Midbrain (tissue), 1 donor: ENCODE measurements at places on chromosomes 1 and 21.
A peak's percentile ranks its signal among the peaks of the same experiment; 100 is the strongest.

- DNase-seq = no peak
Observed at GRCh38 chr1:235275223-235275622, 52.8 kb downstream of the ARID4B start.

DNA sequence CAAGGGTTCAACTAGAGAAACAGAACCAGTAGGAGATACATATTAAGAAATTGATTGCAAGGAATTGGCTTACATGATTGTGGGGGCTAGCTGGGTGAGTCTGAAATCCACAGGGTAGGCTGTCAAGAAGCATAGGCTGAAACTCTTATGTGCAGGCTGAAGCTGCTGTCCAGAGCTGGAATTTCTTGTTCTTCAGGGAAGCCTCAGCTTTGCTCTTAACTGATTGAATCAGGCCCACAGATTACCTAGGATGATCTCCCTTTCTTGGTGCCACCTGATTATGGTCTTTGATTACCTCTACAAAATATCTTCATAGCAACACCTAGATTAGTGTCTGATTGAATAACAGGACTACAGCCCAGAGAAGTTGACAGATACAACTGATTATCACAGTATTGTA, 22.5 kb upstream of the FRRS1 start:
- DNase-seq = no peak

GRCh38 chr1:25728301-25728935, 71.6 kb upstream of the SELENON start:
- DNase-seq = no peak

DNA sequence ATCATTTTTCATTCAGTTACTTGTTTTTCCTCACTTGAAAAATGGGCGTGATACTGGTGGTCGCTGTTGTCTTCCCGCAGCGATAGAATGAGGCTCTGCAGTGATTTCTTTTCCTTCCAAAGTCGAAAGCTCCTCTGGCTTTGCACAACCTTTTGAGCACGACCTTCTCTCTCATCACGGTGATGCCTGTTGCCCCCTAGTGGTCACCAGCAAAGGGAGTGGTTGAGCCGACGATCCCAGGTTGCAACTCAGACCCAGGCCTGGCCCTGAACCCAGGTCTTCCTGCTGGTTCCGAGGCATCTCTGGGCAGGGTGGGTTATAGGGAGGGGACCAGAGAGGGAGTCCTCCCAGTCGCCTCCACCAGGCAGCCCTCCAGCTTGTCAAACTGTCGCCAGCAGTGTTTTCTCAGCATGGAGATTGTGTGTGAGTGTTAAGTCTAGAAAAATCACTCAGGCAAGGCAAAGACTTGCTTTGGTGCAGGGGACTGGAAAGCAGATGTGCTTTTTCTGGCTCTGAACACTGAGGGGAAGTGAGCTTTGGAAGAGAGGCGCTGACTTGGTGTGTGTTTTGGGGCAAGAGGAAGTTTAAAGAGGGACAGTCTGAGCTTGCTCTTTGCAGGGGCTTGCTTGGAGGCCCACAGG, 285.3 kb downstream of the CAMTA1 start:
- DNase-seq = peak; percentile 60

GRCh38 chr1:111591937-111592336, 27.7 kb upstream of the RAP1A start:
- no peak for DNase-seq

DNA sequence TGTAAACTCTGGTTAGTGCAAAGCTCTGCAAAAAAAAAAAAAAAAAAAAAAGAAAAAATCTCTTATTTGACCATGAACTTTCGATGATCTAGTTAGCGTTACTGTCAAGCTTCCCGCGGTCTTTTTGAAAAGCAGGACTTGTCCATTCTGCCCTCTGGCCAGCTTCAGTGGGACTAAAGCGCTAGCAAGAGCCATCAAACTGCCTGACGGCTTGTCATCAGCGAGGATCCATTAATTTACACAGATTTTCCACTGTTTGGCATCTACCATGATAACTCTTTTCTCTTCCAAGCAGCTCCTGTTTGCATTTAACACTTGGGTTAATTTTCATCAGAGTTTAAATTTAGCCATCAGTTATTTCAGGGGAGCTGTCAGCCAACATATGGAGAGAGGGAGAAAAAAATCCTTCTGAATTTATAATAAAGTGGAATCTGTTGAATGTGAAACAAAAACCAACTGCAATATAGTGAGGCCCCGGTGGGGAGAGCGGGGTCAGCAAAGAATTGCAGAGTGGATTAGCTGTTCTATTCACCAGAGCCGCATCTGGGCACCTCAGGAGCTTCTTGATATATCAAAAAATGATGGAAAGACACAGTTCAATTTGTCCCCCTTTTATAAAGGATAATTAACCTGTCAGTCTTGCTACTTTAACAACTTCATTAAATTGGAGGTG, 298.2 kb downstream of the SPATA17 start:
- no peak for DNase-seq

- DNase-seq = no peak
Observed at GRCh38 chr1:208036106-208036808, 125.3 kb upstream of the CD34 start.

- DNase-seq = no peak
Observed at GRCh38 chr1:36759355-36759754, 275.0 kb downstream of the GRIK3 start.

DNA sequence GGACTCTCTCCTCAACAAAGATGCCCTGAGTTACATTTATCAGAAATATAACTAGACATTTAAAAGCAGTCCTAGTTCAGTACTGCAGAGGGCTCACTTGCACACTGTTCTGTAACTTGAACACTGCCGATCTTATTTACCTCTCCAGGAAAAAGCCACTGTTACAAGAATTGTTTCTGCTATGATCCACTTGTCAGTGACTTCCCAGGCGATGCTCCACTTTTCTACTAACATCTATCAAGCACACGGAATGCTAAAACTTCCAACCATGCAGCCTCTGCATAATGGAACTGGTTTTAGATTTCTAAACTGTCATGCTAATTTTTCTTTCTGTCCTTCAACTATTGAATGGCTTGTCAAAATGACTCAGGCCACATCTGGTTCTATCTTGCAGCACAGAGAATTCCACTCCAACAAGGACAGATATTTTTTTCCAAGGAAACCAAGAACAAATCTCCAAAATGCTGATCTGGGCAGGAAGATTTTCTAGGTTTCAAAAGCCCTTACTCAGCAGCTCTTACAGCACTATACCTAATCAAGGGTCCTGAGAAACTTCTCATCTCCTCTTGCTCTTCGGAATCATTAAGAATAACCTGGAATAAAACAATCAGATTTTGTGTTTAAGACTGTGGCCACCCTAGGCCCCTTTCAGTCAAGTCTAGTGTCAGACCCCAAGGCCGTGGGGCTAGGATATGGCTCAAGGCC, 9.9 kb downstream of the SEC16B start:
- peak; percentile 5 for DNase-seq

GRCh38 chr1:217360510-217360909, 270.4 kb downstream of the GPATCH2 start:
- DNase-seq = no peak

DNA sequence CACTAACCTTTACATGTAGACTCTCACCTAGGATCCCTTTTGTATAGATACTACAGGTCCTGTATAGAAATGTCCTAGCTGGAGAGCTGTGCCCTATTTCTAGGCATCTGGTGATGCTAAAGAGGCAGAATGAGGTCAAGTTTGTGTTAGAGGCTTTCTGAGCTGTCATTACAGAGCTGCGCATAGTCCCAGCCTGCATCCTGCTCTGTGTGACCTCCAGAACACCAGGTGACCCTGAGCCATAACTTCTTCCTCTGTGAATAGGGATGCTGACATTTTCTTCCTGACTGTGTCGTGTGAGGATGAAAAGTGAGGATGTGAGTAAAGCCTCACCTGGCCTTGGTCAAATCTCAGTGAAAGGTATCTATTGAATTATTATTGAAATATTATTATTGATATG, 66.3 kb downstream of the GLUL start:
- DNase-seq = no peak

DNA sequence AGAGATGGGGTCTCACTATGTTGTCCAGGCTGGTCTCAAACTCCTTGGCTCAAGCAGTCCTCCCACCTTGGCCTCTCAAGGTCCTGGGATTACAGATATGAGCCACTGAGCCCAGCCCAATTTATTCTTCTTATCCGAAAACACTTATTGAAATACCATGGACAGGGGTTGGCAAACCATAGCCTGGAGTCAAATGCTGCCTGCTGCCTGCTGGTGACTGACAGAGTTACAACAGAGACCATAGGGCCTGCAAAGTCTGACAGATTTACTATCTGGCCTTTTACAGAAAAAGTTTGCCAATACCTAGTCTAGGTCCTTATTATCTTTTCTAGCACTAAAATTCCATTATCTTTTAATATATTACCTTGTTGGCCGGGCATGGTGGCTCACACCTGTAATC, 87.1 kb upstream of the ZNF281 start:
- DNase-seq = no peak

DNA sequence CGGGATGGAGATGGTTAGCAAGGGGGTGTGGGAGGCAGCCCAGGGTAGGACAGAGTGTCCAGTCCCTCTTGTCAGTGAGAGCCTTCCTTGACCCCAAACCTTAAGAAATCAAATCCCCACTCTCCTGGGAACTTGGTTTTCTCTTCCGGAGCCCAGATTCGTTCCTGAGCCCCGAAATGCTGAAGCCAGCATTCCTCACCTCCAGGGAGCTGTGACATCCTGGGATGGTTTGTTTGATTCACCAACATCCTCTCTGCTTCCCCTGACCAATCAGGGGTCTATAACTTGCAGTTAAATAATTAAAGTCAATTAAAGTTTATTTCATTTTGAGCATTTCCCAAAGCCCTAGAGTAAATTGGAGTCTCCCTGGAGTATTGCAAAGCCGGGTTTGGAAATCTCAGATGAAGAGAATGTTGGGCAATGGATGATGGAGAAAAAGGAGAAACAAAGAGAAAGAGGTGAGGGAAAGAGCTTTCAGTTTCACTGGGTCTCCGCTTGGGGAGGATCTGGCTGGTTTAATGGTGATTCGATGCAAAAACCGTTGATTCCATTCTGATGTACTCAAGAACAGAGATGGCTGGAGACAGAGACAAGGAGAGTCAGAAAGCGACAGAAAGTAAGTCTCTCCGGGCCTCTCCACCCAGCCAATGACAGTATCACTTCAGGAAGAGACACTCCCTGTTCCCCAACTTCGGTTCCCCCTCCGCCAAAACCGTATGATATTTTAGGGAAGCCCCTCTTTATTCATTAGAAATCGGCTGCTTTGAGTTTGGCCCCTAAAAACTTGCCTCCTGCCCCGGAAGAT, 12.8 kb upstream of the ALX3 start:
- DNase-seq = no peak

DNA sequence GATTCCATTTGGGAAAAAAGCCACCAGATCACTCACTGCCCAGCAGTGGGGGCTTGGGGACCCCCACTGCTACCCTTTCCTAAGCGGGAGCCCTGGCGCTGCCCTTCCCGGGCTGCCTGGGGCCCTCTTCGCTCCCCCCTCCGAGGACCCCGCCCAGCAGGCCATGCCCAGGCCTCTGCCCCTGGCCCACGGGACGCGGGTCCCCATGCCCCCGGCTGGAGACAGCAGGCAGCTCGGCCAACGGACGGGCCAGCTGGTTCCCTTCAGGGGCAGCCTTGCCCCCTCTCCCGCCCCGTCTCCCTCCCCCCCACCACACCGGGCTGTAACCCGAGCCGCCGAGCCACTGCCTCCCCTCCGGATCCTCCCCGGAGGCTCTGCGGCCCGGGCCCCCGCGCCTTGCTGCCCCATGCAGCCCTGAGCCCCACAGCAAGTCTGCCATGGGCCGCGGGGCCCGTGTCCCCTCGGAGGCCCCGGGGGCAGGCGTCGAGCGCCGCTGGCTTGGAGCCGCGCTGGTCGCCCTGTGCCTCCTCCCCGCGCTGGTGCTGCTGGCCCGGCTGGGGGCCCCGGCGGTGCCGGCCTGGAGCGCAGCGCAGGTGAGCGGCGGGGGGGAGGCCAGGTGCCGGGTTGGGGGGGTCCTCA, at the start of gene MMP23B:
TSS of gene MMP23B (plus strand) at position 392 of the 639 bp plus-strand sequence. CDS start at position 438, 46 bp downstream.
- DNase-seq = no peak

DNA sequence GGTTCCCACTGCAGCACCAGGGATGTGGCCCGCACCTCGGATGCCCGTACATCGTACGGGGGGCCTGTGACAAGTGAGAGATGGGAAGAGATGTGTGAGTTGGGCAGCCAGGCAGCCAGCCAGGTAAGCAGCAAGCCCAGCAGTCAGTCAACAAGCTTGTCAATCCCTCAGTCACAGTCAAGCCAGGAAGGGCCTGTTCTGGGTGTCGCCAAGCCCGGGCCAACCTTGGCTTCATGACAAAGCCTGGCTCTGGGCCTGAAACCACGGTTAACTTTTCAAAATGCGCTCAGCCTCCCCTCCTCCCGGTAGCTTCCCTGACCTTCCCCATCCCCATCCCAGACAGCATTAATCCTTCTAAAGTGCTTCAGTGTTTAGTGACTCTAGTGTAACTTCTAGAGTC, 31.8 kb downstream of the MYOM3 start:
- no peak for DNase-seq

DNA sequence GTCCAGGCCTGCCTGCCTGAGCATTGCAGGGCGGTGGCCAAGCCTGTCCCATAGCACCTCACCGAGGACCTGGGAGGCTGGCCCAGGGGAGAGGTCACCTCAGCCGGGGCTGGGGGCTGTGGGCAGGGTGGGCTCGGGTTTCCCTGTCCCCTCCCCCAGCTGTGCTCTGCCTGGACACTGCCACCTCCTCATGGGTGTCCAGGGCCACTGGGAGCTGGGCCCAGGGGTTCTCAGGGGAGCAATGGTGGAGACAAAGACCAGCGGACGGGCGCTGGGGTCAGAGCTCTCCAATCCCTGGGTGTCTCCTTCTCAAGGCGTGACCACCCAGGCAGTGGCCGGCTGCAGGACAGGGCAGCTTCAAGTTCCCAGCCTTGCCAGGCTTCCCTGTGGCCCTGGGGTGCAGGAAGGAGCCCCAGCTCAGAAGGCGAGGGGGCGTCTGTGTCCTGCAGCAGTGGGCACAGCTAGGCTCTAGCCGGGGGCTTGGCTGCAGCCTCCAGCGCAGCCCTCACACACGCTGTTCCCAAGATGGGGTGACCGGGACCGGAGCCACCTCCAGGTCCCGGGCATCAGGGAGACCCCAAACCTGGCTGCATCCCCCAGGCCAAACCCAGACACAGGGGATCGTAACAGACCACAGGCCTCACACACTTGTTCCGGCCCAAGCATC, 29.0 kb downstream of the TP73 start:
- DNase-seq = no peak

- DNase-seq = no peak
Observed at GRCh38 chr1:94989911-94990473, 63.1 kb upstream of the CNN3 start.

GRCh38 chr1:2504225-2504948, 22.0 kb downstream of the PANK4 start:
- DNase-seq = no peak

DNA sequence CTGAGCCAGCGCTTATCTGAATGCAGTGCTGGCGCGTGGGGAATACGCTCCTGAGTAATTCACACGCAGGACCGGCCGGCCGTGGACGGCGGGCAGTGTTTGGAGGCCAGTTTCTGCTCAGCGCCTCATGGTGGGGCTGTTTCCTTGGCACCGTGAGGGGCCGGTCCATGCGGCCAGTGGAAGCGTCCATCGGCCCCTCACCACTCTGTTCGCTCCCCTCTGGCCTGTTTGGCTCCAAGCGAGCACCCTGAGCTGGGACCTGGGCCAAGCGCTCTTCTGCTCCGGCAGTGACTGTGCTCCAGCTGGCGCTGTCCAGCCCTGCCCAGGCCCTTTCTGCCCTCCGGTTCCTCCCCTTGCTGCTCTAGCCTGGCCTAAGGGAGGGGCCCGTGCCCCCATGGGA, 16.3 kb upstream of the PLCH2 start:
- DNase-seq = peak; percentile 91

GRCh38 chr21:27622631-27623030, 655.7 kb upstream of the ADAMTS5 start:
- DNase-seq = no peak
